Stimulated activated CD8-positive, alpha-beta memory T cell treated with anti-CD3 and anti-CD28 coated beads, Interleukin-15, amount 100 ng/mL, for 1 hour (primary cell): ENCODE measurements at places on chromosomes 4 and X.

DNA sequence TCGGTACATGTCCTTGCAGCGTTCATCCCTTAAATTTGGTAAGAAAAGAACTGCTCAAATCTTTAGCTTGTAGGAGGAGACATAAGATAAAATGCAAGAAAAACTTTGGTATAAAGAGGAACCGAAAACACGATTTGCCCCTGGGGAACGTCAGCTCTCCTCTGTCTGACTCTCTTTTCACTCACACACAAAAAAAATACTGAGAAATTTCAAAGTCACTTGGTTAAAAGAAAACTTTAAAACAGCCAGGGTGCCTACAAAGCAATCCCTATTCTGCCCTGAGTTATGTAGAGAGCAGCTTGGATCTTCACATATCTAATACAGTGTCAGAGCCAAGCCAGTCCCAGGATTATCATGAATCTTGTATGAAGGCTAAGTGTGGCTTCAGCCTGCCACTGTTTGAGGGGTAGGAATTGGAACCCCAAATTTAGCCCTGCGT lies 248.5 kb upstream of the CXXC4 start:
- DNase-seq, result no peak

- DNase-seq, result no peak
These were observed 9.6 kb upstream of the CXCL2 start for GRCh38 chr4:74108457-74109115.

DNA sequence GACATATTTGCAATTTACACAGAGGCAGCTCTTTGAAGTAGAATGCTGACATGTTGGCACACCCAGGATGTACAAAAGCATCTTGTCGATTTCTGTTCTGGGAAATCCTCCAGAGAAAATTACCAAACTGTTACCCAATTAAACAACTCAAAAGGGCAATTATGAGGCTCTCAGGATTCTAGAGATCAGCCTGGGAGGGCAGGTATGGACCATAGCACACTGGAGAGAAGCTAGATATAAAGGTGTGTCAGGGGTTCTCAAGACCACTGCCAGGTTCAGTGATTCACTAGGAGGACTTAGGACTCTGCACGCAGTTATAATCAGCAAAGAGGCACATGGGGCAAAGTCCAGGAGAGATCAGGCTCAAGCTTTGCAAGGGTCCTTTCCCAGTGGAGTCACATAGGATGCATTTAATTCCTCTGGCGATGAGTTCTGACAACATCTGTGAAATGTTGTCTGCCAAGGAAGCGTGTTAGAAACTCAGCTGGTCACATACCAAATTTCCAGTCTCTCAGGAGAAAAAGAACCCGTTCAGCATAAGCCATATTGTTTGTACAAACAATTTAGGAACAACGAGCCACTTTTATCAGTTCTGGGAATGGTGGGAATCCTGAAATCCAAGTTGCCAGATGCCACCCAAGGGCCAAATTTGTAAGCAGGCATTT lies 100.8 kb downstream of the SYTL5 start:
- no peak for DNase-seq

GRCh38 chr4:1056671-1057402 lies 45.4 kb downstream of the FGFRL1 start:
- DNase-seq, result no peak

DNA sequence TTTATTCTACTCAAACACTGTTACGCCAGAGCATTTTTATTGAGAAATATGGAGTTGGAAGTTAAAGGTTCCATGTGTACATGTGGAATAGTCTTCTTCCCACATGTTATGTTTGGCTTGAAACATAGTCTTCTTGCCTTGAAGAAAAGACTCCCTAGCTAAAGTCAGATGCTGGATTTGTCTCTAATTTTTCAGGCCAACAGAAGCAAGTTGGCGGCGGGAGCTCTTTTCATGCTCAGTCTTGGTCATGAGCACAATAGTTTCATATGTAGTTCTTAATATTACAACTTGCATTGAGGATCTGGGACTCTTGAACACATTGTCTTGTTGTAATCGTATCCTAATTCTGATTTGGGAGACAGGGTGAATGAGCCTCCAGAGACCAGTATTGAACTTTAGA lies 19.4 kb downstream of the SEPTIN11 start:
- no peak for DNase-seq

DNA sequence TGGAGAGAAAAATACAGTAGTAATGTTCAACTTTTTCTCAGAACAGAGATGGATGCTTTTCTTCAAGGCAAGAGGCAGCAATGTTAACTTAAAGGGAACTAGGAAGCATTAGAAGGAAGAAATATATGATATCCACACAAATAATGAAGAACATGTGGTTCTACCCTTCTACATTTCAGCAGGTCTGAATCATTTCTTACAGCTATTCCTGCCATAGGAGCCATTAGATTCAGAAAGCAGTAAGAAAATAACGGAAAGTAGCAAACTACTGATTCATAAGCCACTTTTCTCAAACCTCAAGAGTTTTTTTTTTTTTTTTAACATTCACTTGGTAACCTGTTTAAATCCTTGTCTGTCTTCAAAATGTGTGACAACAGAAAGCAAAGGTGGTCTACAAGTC lies 1251.6 kb upstream of the AGA start:
- DNase-seq, result no peak

- no peak for DNase-seq
These were observed 46.8 kb upstream of the RADX start for GRCh38 chrX:106564986-106565385.

- no peak for DNase-seq
These were observed 11.8 kb downstream of the CLDN2 start for GRCh38 chrX:106931831-106932491.

DNA sequence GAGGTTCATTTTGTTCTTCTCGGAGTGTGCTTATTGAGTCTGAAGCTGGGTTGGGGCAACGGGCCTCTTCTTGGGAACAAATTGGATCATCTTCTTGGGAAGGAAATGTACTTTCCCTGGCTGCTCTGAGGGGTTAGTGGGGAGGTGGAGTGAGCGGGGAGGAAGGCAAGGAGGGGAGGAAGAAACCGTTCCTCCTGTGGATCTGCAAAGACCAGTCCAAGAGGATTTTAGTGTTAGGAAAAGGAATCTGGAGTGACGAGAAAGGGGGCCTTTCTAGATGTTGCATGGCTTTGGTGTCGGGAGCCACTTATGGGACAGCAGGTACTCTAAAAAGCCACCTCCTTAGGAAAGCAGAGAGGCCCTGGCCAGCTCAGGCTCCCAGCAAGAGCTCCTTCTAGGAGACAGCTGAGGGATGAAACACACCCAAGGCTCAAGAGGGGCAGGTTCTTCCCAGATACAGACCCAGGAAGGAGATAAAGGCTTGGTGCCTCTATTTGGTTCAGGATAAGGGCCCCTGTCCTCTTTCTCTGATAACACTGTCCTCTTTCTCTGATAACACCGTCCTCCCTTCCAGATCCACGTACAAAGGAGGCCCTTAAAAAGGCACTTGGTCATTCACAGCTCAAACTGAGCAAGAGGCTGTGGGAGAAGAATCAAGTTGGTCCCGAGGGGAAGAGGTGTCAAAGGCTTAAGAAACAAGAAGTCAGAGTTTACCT lies 451 bp downstream of the SOD3 start:
- no peak for DNase-seq

- no peak for DNase-seq
These were observed 26.6 kb upstream of the C4orf50 start for GRCh38 chr4:6044805-6045204.
